Muscle of back (tissue), 13 donors: ENCODE measurements at places on chromosomes 4 and X. TPM values are rescaled to one million over a fixed set of nuclear protein-coding genes. Genes with fewer than 3 reads are reported as not detected.

Gene MAOA
- polyA plus RNA-seq, result 0.65 TPM

Gene POU3F4
- polyA plus RNA-seq, result not detected

Gene BCORL1
- polyA plus RNA-seq, result 17.1 TPM

Gene PLS3
- 85.5 TPM for polyA plus RNA-seq

Gene ARSJ
- polyA plus RNA-seq, result 5.5 TPM

Gene SMIM10
- 11.9 TPM for polyA plus RNA-seq

Gene ERCC6L
- polyA plus RNA-seq, result 2.1 TPM

Gene NELFA
- 21.1 TPM for polyA plus RNA-seq

Gene RFC1
- polyA plus RNA-seq, result 39.5 TPM

Gene ATP2B3
- polyA plus RNA-seq, result 0.71 TPM

Gene RAB40AL
- not detected for polyA plus RNA-seq

Gene PNMA6A
- 2.6 TPM for polyA plus RNA-seq

Gene CYP2U1
- 5.4 TPM for polyA plus RNA-seq
